ENCODE measurements at places on chromosomes 7 and 10.

GRCh38 chr7:134359787-134360432, 43.2 kb upstream of the SLC35B4 start:
- no peak for DNase-seq

- no peak for DNase-seq
Observed at GRCh38 chr7:81873559-81873958, 103.7 kb upstream of the HGF start.

- DNase-seq = no peak
Observed at GRCh38 chr10:110764793-110765512, 106.8 kb upstream of the PDCD4 start.

- DNase-seq = no peak
Observed at GRCh38 chr10:119253433-119254174, 46.2 kb downstream of the GRK5 start.

Data from effector memory CD4-positive, alpha-beta T cell (primary cell).